Central memory CD4-positive, alpha-beta T cell (primary cell): ENCODE measurements at places on chromosomes 6 and 20.

DNA sequence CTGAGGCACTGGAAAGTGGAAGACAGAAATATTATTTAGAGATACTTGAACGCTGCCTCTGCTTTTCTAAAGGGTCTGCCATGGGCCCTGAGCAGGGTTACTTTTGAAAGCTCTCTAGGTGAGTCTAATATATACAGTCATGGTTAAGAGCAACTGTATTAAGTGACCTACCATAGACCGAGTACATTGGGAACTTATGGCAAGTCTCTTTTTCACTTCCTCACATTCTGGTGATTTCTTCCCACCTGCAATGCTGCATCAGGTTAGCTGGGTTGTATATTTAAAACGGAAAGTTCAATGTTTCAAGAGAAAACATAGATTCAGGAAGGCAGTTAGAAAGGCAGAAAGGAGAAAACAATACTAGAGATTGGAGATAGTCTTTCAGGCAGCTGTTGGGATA is 154.7 kb downstream of the PHF3 start:
- no peak for DNase-seq

DNA sequence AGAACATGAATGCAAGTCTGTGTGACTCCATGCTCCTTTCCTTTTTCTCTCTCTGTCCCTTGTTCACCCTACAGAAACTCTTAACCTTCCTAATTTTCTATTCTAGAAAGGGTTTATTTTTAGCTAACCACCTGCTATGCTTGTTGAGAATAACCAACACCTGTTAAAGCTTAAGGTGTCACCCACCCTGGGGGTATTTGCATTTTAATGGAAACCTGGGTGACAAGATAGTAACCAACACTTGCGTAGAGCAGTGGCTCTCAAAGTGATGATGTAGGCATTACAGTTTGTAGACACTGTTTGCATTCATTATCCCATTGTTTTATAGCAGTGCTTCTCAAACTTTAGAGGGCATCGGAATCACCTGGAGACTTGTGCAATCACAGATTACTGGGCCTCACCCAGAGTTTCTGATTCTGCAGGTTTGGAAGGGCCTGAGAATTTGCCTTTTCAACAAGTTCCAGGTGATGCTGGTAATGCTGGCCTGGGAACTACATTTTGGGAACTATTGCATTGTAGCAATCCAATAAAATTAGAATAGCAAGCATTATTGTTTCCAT is 114.4 kb upstream of the ARMC2 start:
- no peak for DNase-seq

GRCh38 chr20:43981540-43981939 is 66.9 kb downstream of the TOX2 start:
- no peak for DNase-seq

GRCh38 chr6:47352194-47352920 is 42.7 kb upstream of the TNFRSF21 start:
- DNase-seq = no peak

GRCh38 chr6:14543971-14544585 is 426.5 kb downstream of the CD83 start:
- DNase-seq = no peak

DNA sequence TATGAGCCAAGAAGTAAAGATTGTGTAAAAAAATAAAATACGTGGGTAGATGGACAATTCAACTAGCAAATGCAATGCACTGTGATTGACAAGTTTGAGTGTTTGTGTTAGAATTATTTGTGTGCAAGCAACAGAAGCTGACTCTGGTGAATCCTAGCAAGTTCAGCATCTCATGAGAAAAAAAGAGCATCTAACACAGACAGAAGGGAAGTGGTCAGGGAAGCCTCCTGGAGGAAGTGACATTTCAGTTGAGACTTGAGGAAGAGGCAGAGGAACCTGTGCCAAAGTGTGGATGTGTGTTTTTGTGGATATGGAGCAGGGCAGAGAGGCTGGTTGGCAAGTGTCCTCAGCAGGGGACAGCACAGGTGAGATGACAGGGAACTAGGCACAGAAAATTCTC is 248.7 kb downstream of the ZNF217 start:
- no peak for DNase-seq

GRCh38 chr6:82111114-82111513 is 136.4 kb downstream of the IBTK start:
- DNase-seq = no peak

DNA sequence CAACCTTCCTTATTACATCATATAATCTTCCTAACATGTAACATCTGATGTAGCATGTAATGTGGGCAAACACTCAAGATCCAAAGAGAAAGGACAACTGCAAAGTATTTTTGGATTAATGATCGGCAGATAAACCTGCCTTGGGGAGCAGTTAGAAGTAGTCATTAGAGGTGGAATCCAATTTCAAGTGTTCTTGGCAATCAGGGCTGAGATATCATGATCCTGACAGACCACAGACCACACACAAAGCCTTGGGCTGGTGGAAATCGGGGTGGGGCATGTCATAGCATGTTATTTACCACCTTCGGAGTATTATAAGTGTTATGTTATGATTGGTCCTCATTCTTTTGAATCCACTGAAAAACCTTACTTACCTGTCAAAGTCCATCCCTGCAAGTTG is 16.3 kb downstream of the NCOA5 start:
- DNase-seq = no peak

GRCh38 chr6:153058909-153059308 is 56.4 kb upstream of the MTRF1L start:
- no peak for DNase-seq
